ENCODE measurements at places on chromosomes 6 and 20.

DNA sequence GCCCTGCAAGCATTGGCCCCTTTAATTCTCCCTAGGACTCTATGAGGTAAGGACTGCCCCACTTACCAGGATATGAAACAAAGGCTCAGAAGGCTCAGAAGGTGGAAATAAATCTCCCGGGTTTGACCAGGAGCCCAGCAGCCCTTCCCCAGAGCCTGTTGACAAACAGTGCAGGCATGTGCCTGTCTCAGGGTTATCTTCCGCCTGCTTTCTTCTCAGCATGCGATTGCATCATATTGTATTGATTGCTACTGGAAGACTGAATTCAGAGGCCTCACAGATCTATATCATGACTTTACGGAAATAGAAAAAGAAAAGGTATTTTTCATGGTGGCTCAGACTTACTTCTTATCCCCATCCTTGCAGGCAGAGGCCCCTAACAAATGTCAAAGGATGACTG, 92.7 kb downstream of the PHACTR3 start:
- no peak for DNase-seq

- DNase-seq: no peak
Observed at GRCh38 chr6:133230052-133230451, 11.1 kb upstream of the EYA4 start.

DNA sequence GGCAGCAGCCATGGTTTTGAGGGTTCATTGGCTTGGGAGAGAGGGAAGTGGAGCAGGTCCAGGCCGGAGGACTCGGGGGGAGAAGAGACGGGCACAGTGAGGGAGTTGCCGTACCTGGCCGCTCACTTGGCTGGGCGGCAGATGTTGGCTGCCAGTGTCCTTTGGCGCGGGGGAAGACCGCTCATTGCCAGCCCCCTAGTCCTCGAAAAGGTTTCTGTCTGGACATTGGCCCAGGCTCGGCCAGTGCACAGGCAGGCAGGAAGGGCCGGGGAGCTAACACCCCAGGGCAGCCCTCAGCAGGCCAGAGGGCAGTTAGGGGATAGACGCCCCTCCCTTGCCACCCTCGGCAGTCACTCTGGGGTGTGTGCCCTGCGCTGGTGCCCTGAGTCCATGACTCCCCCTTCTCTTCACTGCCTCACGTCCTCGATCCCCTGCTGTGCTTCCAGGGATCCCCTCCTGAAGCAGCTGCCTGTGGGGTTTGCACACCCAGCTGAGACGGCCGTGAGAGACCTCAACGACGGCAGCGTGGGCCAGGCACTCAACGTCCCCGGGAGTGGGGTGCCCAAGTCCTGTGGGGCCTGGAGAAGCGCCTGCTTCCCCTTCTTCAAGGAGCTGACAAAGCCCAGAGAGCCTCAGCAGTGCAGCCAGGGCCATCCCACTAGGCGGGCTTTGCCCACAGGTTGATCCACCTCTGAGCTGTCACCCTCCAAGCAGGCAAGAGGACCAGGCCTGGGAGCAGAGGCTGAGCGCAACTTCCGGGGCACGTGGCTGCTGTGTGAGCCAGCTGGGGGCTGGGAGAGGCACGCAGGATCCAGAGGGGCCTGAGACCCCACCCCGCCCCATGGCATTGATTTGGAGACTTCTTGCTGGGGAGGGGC, 20.4 kb downstream of the RBM38 start:
- DNase-seq: no peak

GRCh38 chr6:134077301-134077700, 24.9 kb upstream of the SLC2A12 start:
- no peak for DNase-seq

DNA sequence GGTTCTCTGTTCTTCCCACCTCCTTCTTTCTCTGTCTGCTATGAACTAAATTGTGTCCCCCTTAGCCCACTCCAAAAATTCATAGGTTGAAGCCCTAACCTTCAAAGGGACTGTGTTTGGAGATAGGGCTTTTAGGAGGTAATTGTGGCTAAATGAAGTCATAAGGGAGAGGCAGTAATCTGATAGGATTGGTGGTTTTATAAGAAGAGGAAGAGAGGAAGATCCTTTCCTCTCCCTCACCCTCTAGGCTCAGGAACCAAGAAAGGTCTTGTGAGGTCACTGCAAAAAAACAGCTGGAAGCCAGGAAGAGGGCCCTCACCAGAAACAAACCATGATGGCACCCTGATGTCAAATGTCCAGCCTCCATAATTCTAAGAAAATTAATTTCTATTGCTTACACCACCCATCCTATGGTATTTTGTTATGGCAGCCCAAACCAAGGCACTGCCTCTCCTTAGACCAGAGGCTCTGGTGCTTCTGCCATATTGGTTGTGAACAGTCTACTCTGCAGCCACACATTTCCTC, 135.1 kb upstream of the COL21A1 start:
- no peak for DNase-seq

- DNase-seq: peak; percentile 20
Observed at GRCh38 chr6:119078376-119079282, at the start of gene FAM184A. TSS of gene FAM184A (minus strand) at chr6:119078664. CDS start at chr6:119078299, 365 bp downstream.

All from gastrocnemius medialis (tissue), 4 donors.